ENCODE measurements at places on chromosomes 1 and 21.

GRCh38 chr1:224825525-224826000 is 103.9 kb upstream of the DNAH14 start:
- no peak for DNase-seq

DNA sequence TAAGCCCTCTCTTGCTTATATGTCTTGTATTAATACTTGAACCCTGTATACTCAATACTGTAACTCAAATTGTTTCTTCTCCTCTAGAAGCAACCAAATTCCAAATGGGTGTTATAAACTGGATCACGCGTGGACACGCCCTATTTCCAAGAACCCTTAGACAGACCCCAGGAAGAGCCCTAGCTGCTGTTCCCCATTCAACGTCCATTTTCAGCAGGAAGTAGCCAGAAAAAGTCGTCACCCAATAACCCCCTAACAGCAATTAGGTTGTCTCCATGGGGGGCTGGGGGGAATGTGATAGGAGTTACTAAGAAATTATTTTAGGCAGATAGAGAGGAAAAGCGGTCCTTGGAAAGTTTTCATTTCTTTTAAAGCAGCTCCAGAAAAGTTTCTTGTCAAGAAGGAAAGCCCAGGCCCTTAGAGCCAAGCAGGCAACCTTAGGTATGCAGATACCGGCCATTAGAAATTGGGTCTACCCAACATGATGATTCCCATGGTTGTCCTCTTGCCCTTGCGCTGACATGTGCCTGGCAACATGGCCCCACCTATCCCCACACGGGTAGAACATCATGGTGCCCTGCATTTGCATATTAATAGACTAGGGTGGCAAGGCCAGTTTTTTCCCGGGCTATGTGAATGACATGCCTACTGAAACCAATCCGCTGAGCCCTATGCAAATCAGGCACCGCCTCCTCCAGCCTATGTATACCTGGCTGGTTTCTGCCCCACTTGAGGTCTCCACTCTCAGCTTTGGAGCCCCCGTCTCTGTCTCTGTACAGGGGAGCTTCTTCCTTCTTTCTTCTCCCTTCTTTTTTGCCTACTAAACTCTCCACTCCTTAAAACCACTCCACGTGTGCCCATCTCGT is 4.0 kb upstream of the CD46 start:
- no peak for DNase-seq

GRCh38 chr1:25109531-25109951 is 122.8 kb downstream of the SYF2 start:
- no peak for DNase-seq

- DNase-seq = no peak
Measured at GRCh38 chr1:166858726-166859419, 17.2 kb downstream of the TADA1 start.

DNA sequence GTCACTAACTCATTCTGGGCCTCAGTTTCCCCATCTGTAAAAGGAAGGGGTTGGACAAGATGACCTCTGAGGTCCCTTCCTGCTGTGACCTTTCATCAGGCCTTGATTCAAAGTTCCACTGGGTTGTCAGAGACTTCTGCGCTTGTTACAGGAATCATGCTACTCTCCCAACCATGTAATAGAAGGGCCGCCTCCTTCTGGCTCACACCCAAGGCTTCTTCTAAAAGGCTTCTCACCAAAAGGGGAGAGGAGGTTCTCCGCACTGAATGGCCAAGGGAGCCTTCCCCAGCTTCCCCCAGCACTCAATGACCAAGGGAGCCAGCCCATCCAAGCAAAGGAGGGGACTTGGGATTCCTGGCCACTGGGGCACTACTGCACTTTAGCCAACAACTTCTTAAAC is 42.7 kb downstream of the GRHL3 start:
- no peak for DNase-seq

GRCh38 chr21:37219761-37220432 is 47.2 kb downstream of the VPS26C start:
- DNase-seq = no peak

DNA sequence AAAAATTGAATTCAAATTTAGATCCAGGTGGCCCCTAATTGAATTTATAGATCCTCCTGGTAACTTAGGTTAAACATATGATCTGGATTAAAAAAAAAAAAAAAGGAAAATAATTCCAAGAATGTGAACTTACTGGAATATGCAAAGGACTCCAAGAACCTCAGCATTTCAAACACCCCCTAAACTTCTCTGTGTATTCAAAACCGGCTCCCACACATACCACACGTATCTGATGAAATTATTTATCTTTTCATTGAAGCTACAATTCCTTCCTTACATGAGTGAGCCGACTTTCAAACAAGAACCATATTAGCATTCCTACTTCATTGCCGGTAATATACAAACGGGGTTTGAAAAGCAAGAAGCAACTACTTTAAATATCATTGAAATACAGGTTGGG is 61.4 kb upstream of the FMN2 start:
- no peak for DNase-seq

DNA sequence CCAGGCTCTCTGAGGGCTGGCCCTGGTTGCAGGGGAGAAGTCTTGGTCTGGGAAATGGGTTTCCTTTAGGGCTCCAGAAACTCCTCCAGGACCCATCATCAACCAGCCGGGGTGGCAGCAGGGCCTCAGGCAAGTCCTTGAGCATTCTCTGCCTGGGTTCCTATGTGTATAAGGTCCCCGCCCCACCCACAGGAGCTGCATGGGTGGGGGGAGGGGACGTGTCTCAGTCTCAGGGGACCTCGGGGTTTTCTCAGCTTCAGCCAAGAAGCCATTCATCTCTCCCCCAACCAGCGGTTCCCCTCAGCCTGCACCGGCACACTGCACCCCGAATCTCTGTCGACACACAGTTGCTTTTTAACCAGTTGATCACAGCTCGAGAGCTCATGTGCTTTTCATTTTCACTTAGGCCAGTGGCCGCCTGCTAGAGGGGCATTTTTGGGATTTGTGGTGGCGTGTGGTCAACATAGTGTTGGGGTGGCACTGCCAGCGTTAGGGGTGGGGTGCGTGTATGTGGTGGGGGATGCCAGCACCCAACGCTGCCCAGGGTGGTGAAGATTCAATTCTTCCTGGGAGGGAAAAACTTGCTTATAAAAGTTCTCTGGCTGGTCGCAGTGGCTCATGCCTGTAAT is 6.5 kb downstream of the RUNX3 start:
- no peak for DNase-seq

- DNase-seq = no peak
Measured at GRCh38 chr1:14112613-14113012, 412.6 kb downstream of the PRDM2 start.

DNA sequence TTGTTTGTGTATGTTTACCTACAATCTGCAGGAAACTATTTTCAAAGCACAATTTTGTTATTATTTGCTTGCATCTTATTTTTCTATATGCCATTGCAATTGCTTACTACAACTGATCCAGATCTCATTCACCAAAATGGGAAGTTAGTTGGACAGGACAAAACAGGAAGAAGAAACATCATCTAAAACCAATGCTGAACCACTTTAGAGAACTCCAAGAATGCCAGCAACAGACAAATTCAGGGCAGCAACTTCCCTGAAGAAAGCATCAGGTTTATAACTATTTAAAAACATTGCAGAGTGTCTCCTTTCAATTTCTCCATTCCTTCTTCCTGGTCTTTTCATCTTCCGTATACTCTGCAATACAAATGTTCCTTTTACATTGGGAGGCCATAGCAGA is 82.4 kb upstream of the SMYD2 start:
- no peak for DNase-seq

DNA sequence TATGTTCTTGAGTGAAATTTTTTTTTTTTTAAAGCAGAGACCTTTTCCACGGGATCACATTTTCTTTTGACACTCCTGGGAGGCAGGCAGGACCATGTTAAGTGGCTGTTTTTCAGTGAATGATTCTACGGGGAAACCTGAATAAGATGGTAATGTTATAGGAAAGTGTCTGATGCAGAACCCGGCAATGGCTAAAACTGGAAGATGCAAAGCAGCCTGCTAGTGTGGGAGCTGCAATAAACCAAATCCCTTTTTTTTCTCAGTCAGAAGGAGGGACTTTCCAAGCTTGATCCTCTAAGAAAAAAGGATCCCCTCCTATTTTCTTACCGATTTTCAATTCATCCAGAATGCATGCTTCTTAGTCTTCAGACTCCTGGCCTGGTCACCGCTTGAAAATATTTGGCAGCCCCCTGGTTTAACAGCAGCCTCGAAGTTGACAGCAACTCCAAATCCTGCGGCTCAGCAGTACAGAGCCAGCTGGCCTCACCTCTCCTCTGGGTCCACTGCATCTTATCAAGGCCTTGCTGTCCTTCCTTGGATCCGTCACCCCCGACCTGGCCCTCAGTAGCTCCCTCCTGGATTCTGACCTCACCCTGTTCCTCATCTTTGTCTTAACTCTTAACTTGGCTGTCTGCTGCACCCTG is 5.6 kb downstream of the MX2 start:
- DNase-seq = no peak

GRCh38 chr1:60257531-60257930 is 184.0 kb upstream of the C1orf87 start:
- DNase-seq = no peak

DNA sequence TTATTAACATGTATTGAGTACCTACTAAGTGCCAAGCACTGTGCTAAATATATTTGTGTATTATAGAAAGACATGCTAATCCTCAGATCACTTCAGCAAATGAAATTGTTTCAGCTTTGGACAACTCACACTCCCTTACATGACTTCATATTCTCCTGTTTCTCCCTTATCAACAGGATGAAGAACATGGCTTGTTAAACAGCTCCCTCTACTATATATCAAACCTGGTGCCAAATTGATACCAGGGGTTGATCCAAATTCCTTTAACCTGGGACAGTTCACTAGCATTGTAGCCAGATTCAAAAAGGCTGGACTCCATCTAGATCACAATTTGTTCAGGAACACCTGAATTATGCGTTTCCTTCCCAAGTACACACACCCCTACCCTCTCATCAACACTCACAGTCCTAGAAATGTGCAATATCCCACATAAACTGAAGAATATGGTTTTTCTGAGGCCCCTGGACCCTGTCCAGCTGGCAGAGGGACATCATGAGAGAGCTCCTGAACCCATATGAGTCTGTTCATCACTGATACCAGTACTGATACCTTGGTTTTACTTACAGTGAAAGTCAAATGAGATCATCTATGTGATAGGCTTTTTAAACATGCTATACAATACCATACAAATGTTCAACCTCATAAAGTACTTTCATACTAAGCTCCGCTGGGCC is 47.0 kb upstream of the PALMD start:
- DNase-seq = no peak

- DNase-seq = peak; percentile 36
Measured at GRCh38 chr1:184974056-184974836, at the start of gene NIBAN1. Gene NIBAN1, minus strand, starts transcription at chr1:184974508. Its CDS starts 152 bp downstream, at chr1:184974356.

DNA sequence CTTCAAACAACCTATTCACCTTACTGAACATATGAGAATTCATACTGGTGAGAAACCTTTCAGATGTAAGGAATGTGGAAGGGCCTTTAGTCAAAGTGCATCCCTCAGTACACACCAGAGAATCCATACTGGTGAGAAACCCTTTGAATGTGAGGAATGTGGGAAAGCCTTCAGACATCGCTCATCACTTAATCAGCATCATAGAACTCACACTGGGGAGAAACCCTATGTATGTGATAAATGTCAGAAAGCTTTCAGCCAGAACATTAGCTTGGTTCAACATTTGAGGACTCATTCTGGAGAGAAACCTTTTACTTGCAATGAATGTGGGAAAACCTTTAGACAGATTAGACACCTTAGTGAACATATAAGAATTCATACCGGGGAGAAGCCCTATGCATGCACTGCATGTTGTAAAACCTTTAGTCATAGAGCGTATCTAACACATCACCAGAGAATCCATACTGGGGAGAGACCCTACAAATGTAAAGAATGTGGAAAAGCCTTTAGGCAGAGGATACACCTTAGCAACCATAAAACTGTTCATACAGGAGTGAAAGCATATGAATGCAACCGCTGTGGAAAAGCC is 13.2 kb upstream of the EXO5 start:
- DNase-seq = no peak

DNA sequence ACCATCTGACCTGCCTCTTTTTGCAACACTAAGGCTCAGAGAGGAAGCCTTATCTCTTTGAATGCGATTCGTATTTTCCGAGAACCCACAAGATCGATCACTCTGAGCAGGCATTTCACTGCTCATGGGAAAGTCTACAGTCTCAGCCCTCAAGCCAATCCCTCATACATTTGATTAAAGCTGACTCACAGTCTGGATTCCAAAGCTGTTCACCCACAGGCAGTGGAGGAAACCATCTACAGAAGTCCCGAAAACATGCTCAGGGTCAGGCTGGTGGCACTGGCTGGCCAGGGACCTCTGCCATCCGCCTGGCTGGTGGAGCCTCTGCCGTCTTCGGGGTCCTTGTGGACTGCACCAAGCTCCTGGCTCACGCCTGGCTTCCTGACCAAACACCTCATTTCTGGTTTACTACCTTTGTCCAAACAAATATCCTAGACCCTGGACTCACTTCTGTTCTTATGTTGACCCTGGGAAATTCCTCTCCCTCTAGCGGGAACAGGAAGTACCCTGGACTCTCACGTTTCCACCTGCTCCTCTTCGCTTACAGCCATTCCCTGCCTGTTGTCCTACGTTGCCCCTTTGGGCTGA is 650.0 kb downstream of the SMYD3 start:
- no peak for DNase-seq

DNA sequence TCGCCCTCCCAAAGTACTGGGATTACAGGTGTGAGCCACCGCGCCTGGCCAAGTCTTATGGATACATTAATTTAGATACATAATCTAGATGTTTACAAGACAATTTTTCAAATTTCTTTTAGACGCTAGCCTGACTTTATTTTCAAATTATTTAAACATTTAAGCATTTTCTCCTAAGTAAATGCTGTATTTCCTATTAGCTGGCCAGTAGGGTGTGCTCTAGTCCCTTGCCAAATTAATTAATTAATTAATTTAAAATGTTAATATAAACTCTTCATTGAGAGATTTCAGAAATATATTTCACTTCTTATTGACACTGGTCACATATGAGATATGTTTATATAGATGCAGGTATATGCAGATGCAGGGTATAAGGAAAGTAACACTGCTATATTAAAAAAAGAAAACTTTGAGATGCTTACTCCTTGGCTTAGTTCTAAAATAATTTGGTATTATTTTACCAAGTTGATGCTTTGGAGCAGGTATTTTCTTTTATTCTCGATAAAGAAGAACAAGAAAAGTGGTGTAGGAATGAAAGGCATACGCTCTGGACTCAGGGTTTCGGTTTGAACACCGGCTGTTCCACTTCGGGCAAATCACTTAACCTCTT is 5.2 kb upstream of the ERRFI1 start:
- DNase-seq = no peak

- no peak for DNase-seq
Measured at GRCh38 chr1:23791516-23792047, 637 bp downstream of the LYPLA2 start.

GRCh38 chr1:162562470-162562828 is 927 bp downstream of the UAP1 start:
- DNase-seq = no peak
